BJ (cell line): ENCODE measurements at places on chromosomes 7 and 10. TPM values are rescaled to one million over a fixed set of nuclear protein-coding genes. Genes with fewer than 3 reads are reported as not detected.

- DNase-seq: no peak
Measured at GRCh38 chr7:45107356-45107755, 4.1 kb downstream of the TBRG4 start.

The AKR1C8 gene
- not detected in 2 replicates for polyA plus RNA-seq

- no peak for DNase-seq
Measured at GRCh38 chr7:14606101-14606500, 296.4 kb downstream of the DGKB start.

The RAB19 gene
- not detected in 2 replicates for polyA plus RNA-seq

- no peak for DNase-seq
Measured at GRCh38 chr10:5606864-5607263, 59.5 kb downstream of the ASB13 start.

GRCh38 chr7:82018226-82018625 lies 248.4 kb upstream of the HGF start:
- no peak for DNase-seq

- DNase-seq: no peak
Measured at GRCh38 chr7:25206765-25207164, 21.5 kb downstream of the NPVF start.

GRCh38 chr7:142581341-142581740 lies 167.9 kb upstream of the PRSS1 start:
- no peak for DNase-seq

The TMEM178B gene
- polyA plus RNA-seq: 0.43 and 0.59 TPM in 2 replicates

The NUTM2D gene
- polyA plus RNA-seq: 2.1 and 2.8 TPM in 2 replicates

GRCh38 chr10:127576740-127577161 lies 27.6 kb downstream of the NPS start:
- no peak for DNase-seq

DNA sequence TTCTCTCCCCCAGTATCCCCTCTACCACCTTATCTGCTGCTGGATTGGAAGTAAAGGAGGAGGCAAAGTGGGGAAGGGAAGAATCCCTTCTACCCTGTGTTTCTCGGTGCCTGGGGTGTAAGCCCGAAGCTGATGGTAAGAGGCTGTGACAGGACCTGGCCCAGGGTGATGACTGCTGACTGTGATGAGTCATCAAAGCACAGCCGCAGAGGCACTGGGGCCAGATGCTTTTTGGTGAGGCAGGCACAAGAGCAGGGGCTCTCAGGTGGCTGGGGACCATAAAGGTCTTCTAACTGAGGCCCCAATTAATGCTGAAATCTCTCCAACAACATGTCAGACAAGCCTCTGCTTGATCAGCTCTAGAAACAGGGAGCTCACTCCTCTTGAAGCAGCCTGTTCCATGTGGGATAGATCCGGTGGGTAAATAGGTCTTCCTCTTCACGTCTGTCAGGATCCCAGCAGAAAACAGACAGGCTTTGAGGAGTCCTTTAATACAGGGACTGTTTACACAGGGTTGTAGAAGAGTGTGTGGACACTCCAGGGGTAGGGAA lies 86.1 kb upstream of the PCBD1 start:
- DNase-seq: no peak

DNA sequence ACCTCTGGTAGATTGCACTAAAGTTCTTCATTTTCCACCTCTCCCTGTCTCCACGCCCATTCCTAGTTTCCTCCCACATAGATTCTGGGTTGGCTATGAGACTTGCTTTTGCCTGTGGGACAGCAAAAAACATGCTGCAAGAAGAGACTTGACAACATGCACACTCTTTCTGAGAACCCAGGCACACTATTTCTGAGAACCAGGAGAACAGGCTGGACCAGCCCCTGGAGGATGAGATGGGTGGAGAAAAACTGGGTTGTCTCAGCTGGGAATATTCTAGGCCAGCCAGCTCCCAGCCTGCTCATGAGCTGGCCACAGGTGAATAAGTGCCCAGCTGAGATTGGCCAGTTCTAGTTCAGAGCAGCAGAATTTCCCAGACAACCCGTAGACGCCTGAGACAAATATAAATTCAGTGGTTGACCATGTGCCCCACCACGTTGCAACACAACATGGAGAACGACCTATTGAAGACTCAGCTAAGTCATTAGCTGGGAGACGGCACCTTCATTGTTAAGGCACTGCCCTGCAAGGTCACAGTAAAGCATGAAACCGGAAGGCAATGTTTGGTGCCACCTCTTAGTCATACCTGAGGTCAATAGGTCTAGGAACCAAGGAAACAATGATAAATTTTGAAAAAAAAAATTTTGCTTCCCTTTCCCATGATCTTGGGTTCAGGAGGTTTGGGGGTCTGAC lies 92.7 kb upstream of the AKR1E2 start:
- DNase-seq: no peak

- no peak for DNase-seq
Measured at GRCh38 chr7:134985894-134986362, 380 bp upstream of the AGBL3 start.

DNA sequence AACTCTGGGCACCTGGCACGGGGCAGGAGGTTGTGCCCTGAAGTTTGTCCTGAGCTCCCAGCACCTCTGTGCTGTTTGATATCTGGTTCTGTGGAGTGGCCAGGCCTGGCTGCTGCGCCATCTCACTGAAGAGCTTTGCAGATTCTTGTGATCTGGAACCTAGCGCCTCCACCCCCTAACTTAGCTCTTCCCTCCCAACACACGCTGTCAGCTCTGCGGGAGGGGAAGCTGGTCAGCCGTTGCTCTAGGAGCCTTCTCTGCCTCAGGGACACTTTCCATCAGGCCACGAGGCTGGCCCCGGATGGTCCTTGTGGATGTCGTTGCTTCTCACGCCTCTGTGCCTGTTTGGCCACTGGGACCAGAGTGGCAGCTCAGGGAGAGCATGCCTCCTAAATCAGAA lies 213.2 kb downstream of the CCDC3 start:
- no peak for DNase-seq

DNA sequence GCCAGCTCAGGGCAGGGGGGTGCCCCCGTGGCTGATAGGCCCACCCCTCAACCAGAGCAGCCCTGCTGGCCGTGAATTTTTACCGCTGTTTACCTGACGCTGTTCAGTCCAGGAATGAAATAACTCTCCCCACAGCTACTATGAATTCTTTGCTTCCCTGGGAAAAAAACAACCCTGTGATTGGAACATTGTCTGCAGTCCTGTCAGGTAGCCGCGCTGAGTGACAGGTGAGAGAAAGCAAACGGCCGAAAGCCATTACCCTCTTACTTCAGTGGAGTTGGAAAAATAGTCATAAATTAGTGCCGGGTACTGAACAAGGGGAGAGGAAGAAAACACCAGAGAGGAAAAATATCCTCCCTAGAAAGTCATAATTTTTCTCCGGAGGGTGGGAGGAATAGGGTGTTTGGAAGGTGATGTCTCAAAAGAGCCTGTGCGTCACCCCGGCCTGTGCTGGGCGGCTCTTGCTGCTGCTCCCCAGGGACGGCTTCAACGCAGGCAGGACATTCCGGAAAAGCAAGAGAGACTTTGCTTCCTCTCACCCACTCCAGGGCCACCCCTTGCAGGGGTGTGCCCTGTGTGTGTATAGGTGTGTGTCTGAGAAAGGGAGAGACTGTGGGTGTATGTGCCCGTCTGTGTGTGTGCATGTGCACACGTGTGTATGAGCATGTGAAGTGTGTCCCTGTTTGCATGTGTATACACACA lies 69.0 kb downstream of the CDH23 start:
- DNase-seq: no peak

GRCh38 chr7:55088620-55089019 lies 69.8 kb downstream of the EGFR start:
- DNase-seq: no peak

The GPER1 gene
- 2.1 and 3.1 TPM in 2 replicates for polyA plus RNA-seq

GRCh38 chr10:24824124-24824523 lies 100.4 kb upstream of the ARHGAP21 start:
- DNase-seq: no peak

DNA sequence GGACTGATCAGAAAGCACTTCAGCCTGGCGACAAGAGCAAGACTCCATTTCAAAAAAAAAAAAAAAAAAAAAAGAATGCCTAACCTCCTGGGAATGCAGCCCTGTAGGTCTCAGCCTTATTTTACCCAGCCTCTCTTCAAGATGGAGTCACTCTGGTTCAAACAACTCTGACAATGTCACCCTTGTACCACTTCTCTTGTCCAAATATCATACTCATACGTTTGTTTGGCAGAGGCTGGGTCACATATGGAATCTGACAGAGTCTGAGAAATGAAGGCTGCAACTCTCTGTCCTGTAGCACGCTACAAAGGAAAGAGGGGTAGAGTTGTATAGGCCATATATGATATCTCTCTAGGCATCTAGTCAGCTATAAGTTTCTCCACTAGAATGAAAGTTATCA lies 58.6 kb upstream of the GSAP start:
- no peak for DNase-seq

The METTL27 gene
- 1.1 and 1.5 TPM in 2 replicates for polyA plus RNA-seq

DNA sequence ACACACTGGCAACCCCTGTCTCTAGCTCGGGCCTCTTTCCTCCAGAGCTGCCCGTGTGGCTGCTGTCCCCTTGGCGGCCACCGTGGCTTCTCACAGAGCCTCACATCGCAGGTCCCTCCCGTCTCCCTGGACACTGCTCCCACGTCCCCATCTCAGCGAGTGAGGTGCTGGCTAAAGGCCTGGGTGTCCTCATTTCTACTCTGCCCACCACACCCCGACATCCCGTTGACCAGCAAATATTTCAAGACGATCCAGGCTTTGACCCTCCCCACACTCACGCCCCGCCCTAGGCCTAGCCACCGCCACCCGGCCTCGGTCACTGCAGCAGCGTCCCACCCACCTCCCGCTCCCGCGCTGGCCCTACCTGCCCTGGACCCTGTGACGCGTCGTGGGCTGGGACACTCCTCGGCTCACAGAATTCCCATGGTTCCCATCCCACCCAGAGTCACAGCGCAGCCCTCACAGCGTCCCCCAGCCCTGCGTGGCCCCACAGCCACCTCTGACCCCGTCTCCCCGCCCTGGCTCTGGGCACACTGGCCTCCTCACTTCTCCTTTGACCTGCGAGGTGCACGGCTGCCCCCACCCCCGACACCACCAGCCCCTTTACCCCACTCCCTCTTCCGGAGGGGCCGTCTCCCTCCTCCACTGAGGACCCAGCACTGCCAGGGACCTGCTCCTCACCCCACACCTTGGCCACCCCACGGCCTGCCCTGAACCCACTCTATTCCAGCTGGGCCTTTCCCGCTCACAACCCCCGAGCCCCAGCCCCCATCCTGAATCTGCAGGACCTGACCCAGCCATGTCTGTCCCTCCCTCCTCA lies 6.9 kb downstream of the ADAP1 start:
- no peak for DNase-seq

DNA sequence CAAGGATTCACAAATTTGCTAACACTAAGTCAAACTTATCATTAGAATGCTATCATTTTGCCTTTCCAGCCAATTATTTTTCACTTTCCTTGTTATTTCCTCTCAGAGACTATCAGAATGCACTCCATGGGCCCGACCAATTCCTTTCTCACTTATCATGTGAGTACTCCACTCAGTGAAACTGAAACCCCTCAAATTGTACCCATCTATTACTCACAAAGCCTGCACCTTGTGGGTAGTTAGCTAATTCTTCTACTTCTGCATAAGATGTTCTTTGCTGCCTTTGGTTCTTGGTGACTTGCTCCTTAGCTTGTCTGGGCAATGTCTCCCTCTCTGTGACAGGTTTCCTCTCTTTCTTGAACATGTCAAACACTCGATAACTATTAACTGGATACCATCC lies 35.2 kb upstream of the MBL2 start:
- no peak for DNase-seq

GRCh38 chr7:50349963-50350944 lies 45.7 kb downstream of the IKZF1 start:
- no peak for DNase-seq

GRCh38 chr10:73635781-73636180 lies 5.5 kb downstream of the MYOZ1 start:
- DNase-seq: no peak

DNA sequence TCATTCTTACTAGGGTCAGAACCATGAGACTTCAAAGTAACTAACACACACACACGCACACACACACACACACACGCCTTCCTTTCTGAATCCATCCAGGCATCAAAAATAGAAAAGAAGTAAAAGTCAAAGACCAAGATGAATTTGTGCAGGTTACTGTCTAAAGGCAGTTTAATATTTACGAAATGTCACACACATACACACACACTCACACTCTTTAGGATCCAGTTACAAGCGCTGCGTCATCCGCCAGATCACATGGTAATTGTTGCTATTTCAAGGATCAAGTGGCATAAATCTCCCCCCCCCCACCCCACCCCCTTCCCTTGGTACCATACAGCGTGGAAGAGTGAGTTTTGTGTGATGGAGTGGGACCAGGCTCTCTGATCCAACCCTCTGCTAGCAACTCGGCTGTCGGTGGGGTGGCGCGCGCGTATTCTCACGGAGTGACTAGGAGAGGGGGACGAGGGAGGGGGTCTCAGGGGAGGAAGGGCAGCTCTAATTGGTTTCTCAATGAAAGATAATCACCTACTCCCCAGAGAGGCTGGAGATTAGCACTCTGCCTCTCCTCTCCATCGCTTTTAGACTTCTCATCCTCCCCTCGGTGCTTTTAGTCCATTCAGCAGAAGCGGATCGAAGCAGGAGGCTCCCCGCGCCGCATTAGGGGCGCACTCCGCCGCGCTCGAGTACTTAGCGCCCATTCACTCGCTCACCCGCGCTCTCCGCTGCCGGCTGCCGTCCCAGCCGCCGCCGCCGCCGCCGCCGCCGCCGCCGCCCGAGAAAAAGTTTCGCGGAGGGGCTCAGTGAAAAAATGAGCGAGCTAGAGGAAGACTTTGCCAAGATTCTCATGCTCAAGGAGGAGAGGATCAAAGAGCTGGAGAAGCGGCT lies 83.5 kb upstream of the PRKG1 start:
- peak; percentile 55 for DNase-seq

The IL6 gene
- polyA plus RNA-seq: 25.7 and 31.0 TPM in 2 replicates

DNA sequence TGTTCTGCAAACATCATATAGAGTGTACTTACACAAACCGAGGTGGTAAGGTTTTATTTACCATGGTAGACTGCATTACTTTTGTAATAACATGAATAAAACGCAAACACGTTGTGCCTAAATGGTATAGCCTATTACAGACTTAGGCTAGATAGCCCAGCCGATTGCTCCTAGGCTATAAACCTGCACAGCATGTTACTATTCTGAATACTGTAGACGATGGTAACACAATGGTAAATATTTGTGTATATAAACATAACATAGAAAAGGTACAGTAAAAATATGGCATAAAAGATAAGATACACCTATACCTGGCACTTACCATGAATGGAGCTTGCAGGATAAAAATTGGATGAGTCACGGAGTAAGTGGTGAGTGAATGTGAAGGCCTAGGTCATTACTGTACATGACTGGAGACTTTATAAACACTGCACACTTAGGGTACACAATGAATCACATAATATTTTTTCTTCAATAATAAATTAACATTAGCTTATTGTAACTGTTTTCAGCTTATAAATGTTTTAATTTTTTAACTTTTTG lies 16.3 kb downstream of the AKR1D1 start:
- no peak for DNase-seq

The HTR7 gene
- 0.16 and 0.17 TPM in 2 replicates for polyA plus RNA-seq
